ENCODE measurements at places on chromosomes 5 and 9. TPM values are rescaled to one million over a fixed set of nuclear protein-coding genes. Genes with fewer than 3 reads are reported as not detected.

Gene ORM1
- total RNA-seq, result not detected

Gene WDR31
- 1.5 TPM for total RNA-seq

Gene FSTL4
- 0.31 TPM for total RNA-seq

Gene PCDH12
- under 0.01 TPM for total RNA-seq

Gene GABRB2
- not detected for total RNA-seq

Gene PTGR1
- 52.6 TPM for total RNA-seq

Gene LCN12
- total RNA-seq, result not detected

Gene SLC25A2
- total RNA-seq, result under 0.01 TPM

Gene CXCL14
- not detected for total RNA-seq

Gene SLC9A3
- 1.9 TPM for total RNA-seq

Gene PRSS3
- total RNA-seq, result not detected

Gene SNCB
- 0.67 TPM for total RNA-seq

Gene MAMDC4
- total RNA-seq, result 0.67 TPM

Gene LRRC19
- total RNA-seq, result not detected

Gene SCGB3A2
- not detected for total RNA-seq

Gene RABGAP1
- total RNA-seq, result 36.5 TPM

Gene OR1L4
- total RNA-seq, result not detected

Gene BRINP1
- not detected for total RNA-seq

Gene PCDHA7
- total RNA-seq, result under 0.01 TPM

Gene GDA
- not detected for total RNA-seq

Gene CDH18
- total RNA-seq, result not detected

Gene IFNK
- total RNA-seq, result not detected

Gene PCDHGB6
- total RNA-seq, result 2.0 TPM

Gene CTXN3
- total RNA-seq, result not detected

Gene PCDHGA4
- 1.0 TPM for total RNA-seq

Gene LMX1B
- not detected for total RNA-seq

Gene ELOVL7
- total RNA-seq, result 1.1 TPM

Gene IFNA14
- not detected for total RNA-seq

Gene TUSC1
- 13.7 TPM for total RNA-seq

Gene CBY3
- total RNA-seq, result 0.36 TPM

Gene FST
- total RNA-seq, result 0.67 TPM

Gene OCLN
- total RNA-seq, result 1.1 TPM

Gene MYORG
- 0.77 TPM for total RNA-seq

Gene LCP2
- 0.67 TPM for total RNA-seq

Gene APBA1
- 3.8 TPM for total RNA-seq

Gene SCGB3A1
- total RNA-seq, result not detected

Gene LCN1
- not detected for total RNA-seq

Gene SLCO4C1
- under 0.01 TPM for total RNA-seq

Gene NEURL1B
- total RNA-seq, result 1.5 TPM

Gene LCN6
- not detected for total RNA-seq

Gene PCDHGC5
- 2.9 TPM for total RNA-seq

Gene GABRP
- not detected for total RNA-seq

Gene SOX30
- total RNA-seq, result not detected

Gene OLFM1
- 14.9 TPM for total RNA-seq

Gene SPATA31E1
- under 0.01 TPM for total RNA-seq

Gene BTNL8
- not detected for total RNA-seq

Gene TTC16
- not detected for total RNA-seq

Gene SLC4A9
- not detected for total RNA-seq

Gene LCN15
- total RNA-seq, result under 0.01 TPM

Gene DMRTA1
- total RNA-seq, result not detected

All from melanocyte of skin (primary cell).